CD4-positive, alpha-beta T cell treated with Interleukin-21 for 1 hour (primary cell): ENCODE measurements at places on chromosomes 4 and X.

- DNase-seq, result no peak
These were observed 57.2 kb upstream of the BEX4 start for GRCh38 chrX:103157496-103158316.

- no peak for DNase-seq
These were observed 268.6 kb upstream of the PCDH18 start for GRCh38 chr4:137800861-137801260.

DNA sequence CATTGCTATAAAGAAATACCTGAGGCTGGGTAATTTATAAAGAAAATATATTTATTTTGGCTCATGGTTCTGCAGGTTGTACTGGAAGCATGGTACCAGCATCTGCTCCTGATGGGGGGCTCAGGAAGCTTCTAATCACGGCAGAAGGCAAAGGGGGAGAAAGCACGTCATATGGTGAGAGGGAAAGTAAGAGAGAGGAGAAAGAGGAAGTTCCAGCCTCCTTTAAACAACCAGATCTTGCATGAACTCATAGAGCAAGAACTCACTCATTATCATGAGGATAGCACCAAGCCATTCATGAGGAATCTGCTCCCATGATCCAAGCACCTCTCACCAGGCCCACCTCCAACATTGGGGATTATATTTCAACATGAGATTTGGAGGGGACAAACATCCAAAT lies 125.0 kb upstream of the GRPR start:
- no peak for DNase-seq

DNA sequence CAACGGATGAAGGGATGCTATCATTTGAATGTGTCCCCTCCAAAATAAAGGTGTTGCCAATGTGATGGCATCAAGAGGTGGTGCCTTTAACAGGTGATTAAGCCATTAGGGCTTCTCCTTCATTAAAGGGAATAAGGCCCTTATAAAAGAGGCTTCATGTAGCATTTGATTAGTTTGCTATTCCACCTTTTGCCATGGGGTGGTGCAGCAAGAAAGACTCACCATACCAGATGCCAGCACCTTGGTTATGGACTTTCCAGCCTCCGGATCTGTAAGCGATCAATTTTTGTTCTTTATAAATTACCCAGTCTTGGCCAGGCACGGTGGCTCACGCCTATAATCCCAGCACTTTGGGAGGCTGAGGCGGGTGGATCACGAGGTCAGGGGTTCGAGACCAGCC lies 7.9 kb upstream of the SLC25A43 start:
- DNase-seq, result no peak

DNA sequence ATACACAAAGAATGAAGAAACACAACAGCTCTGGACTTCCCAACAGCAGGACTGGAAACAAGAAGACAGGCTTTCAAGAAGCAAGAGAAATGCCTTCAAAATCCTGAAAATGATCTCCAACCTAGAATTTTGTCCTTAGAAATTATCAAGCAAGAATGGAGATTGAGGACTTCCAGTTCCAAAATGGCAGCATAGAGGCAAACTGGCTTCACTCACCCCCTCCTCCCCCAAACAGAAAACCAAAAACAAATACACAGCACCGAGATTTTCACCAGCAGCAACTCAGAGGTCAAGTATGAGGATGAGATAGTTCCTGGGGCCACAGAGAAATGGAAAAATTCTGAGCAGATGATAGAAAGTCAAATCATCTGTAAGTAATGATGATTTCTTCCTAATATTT lies 40.5 kb upstream of the LRBA start:
- no peak for DNase-seq

DNA sequence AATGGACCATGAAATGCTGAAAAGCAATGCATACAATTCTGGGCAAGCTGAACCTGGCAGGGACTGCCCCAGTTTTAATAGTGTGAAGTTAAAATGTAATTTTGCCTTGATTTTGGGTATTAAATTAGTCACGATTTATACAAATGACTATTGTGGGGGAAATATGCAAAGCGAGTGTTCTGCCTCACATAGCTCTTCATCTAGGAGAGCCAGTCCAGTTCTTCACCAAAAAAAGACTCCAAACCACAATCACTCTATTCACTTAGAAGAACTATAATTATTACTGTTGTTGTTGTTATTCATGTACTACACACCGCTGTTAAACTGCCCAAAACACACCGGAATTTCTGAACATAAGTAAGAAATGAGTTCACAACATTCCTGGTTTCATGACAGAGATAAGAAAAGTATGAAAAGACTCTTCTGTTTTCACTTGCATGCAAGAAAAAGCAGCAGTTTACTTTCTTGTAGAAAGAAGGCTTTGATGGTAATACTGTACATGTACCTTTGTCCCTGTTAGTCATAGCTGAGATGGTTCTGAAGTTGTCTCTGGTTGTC lies 101.9 kb downstream of the QRFPR start:
- DNase-seq, result no peak

DNA sequence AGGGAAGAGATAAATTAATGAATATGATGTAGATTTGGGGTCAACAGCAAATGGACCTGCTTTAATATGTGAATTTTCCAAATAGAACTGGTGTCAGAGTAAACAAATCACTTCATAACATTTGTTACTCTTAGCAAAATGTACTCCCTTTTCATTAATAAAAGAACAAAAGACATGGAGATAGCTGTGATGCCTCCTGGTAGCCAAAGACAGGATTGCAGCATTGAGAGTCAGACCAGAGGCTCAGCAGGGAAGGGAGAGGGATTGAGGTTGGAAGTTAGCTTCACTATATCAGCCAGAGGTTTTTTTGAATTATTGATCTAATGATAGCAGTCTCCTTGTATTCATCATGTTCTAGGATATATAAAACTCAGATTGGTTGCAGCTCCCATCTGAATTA lies 17.4 kb upstream of the RAB40A start:
- no peak for DNase-seq

DNA sequence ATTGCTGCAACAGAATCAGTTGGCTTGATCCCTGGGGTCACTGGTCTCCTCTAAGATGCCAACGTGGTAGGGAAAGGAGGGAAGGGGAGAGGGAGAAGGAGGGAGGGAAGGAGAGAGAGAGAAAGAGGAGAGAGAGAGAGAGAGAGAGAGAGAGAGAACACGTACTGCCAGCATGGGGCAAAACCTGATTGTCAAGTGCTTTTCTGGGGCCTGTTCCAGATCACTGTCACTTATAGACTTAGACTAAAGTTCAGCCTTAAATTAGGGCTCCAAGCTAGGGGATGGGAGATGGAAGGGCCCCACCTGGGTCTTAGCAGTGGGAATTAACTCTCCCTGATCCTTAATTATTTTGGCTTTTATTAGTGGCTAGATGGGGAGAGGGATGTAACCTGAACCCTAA lies 12.9 kb downstream of the SHROOM4 start:
- no peak for DNase-seq
